ENCODE measurements at places on chromosomes 3 and 15.

GRCh38 chr3:139132976-139133375, 88.3 kb upstream of the PRR23C start:
- DNase-seq = no peak

DNA sequence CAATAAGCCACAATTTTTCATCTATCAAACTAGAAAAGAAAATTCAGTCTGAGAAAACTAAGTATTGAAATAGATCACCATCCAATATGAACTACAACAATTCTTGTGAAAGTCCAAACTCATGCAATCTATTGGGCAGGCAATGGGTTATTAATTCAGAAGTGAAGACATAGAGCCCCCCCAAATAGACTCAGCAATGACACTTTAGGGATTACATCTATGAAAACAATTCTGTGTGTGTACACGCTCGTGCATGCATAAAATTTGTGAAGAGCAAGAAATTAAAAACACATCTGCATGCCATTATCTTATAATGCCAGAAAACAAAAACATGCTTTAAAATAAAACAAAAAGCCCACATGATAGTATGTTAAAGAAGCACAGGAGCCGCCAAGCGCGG, 151.3 kb downstream of the NR1I2 start:
- DNase-seq = no peak

- no peak for DNase-seq
Observed at GRCh38 chr3:152964911-152965609, 130.1 kb downstream of the P2RY1 start.

- no peak for DNase-seq
Observed at GRCh38 chr3:41681479-41681878, 280.4 kb downstream of the ULK4 start.

DNA sequence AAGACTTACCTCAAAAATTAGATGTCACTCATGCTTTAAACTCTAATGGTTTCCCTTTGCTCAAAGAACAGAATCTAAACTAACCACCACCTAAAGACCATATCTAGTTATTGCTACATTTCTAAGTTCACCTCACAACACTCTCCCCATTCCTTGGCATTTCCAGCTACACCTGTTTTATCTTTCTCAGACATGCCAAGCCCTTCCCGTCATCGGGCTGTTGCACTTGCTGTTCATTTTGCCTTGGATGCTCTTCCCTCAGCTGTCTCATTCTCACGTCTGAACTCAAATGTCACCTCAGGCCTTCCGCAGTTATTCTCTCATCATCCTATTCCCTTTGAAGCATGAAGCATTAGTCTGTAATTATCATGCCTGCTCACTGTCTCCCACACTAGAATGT, 1.1 kb upstream of the ACTR8 start:
- no peak for DNase-seq

GRCh38 chr3:113754494-113755159, 7.8 kb downstream of the ATP6V1A start:
- DNase-seq = no peak

GRCh38 chr3:79414806-79415205, 353.0 kb downstream of the ROBO1 start:
- DNase-seq = no peak

GRCh38 chr3:123151251-123151705, 50.5 kb upstream of the SEC22A start:
- DNase-seq = no peak

DNA sequence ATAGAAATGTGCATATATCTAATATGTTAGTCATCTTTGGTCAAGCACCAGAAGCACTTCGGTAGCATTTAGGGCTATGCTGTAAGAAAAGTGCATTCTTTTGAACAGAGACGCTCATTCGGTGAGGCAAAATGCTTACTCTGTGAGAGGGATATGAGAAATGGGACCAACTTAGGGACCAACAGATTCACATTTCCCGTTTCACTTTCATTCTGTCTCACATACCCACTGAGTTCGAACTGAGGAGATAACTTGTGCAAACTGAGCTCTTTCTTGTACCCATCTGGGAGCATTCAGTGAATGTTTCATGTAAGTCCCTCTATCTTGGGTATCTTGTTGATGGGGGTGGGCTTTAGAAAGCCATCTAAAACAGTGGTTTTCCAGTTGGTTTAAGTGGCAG, 135.3 kb downstream of the FEZF2 start:
- DNase-seq = no peak

GRCh38 chr3:172980849-172981248, 160.2 kb downstream of the SPATA16 start:
- DNase-seq = no peak

- no peak for DNase-seq
Observed at GRCh38 chr3:39189150-39189958, 3.0 kb downstream of the XIRP1 start.

GRCh38 chr3:50708620-50709019, 33.9 kb downstream of the DOCK3 start:
- no peak for DNase-seq

DNA sequence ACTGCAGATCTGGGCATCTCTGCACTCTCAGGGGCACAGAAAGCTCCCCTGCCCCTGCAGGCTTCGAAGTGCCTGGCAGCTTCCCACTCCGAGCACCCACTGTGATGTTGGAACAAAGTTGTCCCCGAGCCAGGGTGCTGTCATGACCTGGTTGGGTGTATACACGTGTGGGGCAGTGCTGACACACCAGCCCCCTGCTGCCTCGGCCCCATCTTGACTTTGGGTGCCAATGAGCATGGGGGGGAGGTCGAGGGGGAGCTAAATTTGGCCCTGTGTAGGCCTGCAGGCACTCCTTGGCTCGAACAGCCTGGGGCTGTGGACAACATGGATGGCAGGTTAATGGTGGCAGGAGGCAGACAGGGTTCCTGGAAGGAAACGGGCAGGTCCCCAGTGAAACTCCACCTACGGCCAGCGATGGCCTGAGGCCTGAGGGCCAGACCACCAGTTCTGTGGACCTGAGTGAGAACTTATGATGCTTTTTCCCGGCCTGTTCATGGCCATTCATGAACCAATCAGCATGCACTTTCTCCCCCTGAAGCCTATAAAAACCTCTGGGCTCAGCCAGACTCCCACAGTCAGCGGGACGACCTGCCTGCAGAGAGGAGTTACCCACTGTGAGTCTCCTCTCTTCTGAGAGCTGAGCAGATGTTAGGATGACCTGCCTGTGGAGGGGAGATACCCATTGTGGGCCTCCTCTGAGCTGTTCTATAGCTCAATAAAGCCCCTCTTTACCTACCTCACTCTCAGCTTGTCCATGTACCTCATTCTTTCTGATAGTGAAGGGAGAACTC, 1029.1 kb upstream of the GBE1 start:
- DNase-seq = no peak

- DNase-seq = no peak
Observed at GRCh38 chr3:108673988-108674661, 83.1 kb downstream of the RETNLB start.

- no peak for DNase-seq
Observed at GRCh38 chr15:47265686-47266085, 451.6 kb upstream of the SEMA6D start.

GRCh38 chr3:52162250-52162872, 8.1 kb upstream of the POC1A start:
- DNase-seq = no peak
